Mononuclear cell (primary cell): ENCODE measurements at places on chromosomes 1 and 21. TPM values are rescaled to one million over a fixed set of nuclear protein-coding genes. Genes with fewer than 3 reads are reported as not detected.

TNFRSF14 gene
- 127 TPM for total RNA-seq

CCDC24 gene
- 0.42 TPM for total RNA-seq

LCK gene
- total RNA-seq: 112 TPM

TMEM240 gene
- not detected for total RNA-seq

NLRP3 gene
- 648 TPM for total RNA-seq

IFNLR1 gene
- total RNA-seq: 1.6 TPM

HTR6 gene
- total RNA-seq: 0.31 TPM

SLC35E2B gene
- 20.5 TPM for total RNA-seq

MCOLN3 gene
- 0.63 TPM for total RNA-seq

KRTAP11-1 gene
- total RNA-seq: not detected

CD164L2 gene
- not detected for total RNA-seq

CAPN9 gene
- not detected for total RNA-seq

SSU72 gene
- total RNA-seq: 47.9 TPM

AMY1A gene
- not detected for total RNA-seq

FAM72A gene
- total RNA-seq: 1.9 TPM

MIXL1 gene
- not detected for total RNA-seq

NID1 gene
- total RNA-seq: 6.1 TPM

COPA gene
- total RNA-seq: 89.4 TPM

DNTTIP2 gene
- total RNA-seq: 83.4 TPM

RCSD1 gene
- total RNA-seq: 64.1 TPM

POFUT2 gene
- 13.9 TPM for total RNA-seq

FCRL5 gene
- 6.6 TPM for total RNA-seq

CCDC185 gene
- not detected for total RNA-seq

OR6Y1 gene
- not detected for total RNA-seq

KCNE1 gene
- 1.2 TPM for total RNA-seq

CHTOP gene
- total RNA-seq: 75.2 TPM

TRABD2B gene
- not detected for total RNA-seq

MMEL1 gene
- 0.63 TPM for total RNA-seq

GCSAML gene
- 1.7 TPM for total RNA-seq

PLA2G2C gene
- total RNA-seq: under 0.01 TPM

OR2L5 gene
- total RNA-seq: not detected

FCRL4 gene
- total RNA-seq: not detected

TINAGL1 gene
- not detected for total RNA-seq

OLIG2 gene
- total RNA-seq: 0.21 TPM

EPHA10 gene
- not detected for total RNA-seq

OLFML3 gene
- total RNA-seq: 4.1 TPM

TNFSF4 gene
- 14.3 TPM for total RNA-seq
